C1 segment of cervical spinal cord (tissue), 14 donors: ENCODE measurements at places on chromosomes 7 and 10.

GRCh38 chr7:47621979-47622561 lies 40.2 kb upstream of the TNS3 start:
- DNase-seq, result no peak

DNA sequence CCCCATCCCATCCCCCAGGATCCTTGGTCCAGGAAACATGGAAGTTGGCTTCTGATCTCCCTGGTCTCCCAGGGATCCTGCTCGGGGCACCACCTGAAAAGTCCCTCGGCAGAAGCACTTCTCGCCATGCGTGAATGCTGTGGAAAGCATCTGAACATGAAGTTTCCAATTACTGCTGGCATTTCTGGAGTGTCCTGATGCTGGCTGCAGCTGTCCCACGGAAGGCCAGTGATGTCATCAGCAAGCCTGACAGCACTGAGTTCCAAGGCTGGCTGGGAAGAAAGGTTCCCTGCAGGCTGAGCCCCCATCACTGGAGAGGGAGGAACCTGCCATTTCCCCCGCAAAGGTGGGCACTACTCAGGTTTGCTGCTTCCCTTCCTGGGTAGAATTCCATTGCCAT lies 71.4 kb downstream of the KCNMA1 start:
- DNase-seq, result no peak

GRCh38 chr10:91043173-91043910 lies 122.5 kb upstream of the ANKRD1 start:
- DNase-seq, result no peak

DNA sequence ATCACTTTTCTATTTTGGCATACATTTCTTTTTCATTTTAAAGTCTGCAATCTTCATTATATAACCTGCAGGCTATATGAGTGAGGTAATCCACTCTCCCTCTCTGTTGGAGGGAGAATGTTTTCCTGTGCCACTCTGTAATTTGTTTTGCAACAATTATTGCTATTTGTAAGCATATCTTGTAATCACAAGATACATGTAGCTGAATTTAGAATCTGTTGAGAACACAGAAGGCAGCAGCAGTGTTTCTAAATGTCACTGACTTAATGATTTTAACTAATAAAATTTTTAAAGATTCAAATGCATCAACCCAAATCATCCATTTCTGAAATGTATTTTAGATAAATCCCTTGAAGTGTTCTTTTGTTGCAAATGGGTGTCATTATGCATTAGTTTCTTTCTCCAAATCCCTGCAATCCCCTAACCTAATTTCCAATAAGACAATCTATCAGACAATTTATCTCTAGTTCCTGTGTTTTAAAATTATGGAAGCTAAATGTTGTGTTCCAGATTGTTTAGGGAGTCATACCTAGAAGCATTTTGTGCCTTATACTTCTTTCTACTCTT lies 19.8 kb upstream of the UMAD1 start:
- DNase-seq, result no peak

GRCh38 chr7:72028267-72028666 lies 383.9 kb downstream of the CALN1 start:
- no peak for DNase-seq

GRCh38 chr10:47127188-47127785 lies 172.7 kb upstream of the GDF10 start:
- DNase-seq, result no peak

- DNase-seq, result no peak
Observed at GRCh38 chr7:150326657-150327268, 3.4 kb upstream of the ACTR3C start.

DNA sequence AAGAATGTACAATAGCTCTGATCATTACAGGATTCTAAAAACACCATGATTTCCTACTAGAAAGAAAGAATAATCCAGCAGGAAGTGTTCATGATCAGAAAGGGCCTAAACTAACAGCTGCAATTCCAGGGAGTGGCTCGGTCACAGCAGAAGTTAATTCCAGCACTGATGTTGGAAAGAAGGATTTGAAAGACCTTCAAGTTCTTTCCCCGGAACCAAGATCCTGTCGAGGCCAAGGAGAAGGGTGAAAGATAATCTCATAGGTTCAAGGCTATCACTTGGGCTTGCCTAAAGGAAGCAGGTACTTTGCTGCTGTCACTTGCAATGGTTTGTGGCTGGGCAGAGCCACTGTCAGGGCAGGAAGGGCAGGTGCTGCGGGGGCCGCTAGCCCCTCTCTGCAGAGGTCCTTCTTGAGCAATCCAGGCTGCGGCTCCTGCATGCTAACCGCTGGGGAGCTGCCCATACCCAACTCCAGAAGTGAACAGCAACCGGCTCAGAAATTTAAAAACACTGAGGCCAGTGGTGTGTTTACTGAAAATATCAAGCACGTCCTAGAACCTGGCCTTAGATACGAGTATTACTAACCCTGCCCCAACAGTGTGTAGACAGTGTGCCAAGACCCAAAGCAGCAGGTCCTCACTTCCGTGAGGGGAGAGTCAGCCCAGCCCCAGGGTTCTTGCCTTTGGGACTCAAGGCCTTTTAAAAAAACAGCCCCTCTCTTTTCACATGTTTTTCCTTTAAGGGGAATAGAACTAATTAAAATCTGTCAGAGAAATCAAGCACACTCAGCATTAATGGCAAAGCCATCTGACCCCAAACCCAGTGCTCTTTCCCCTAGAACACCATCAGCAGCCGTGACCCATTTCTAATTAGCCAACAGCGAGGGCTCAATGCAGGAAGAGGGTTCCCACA lies 76.8 kb downstream of the VIPR2 start:
- DNase-seq, result no peak

DNA sequence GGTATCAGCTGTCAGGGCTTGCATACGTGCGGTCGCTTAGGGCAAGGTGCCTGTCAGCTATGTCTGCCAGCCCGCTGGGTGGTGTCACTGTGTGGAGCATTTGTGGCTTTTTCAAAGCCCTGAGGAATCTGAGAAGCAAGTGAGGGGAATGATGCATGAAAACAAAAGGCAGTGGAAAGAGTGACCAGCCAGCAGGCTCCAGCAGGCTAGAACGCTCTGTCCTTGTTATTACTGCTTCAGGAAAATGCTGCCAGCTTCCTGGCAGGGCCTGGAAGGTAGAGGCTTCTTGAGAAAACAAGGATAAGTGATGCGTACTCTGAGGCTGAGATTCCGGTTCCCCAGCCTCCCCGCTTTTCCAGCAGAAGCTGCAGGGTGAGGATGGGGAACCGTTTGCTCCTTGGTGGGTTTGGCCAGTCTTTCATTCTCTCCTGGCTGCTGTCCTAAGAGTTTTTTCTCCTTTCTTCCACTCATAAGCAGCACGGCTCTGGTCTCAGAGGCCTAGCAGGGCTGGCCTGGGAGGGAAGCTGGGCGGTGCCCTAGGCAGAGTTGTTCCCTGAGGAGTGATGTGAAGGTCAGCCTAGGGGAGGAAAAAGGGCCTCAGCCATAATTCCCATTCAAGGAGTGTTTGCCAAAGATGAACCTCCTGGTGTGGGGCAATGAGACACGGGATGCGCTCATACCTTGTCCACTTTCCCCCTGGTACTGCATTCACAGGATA lies 42.8 kb upstream of the MKLN1 start:
- DNase-seq, result no peak

DNA sequence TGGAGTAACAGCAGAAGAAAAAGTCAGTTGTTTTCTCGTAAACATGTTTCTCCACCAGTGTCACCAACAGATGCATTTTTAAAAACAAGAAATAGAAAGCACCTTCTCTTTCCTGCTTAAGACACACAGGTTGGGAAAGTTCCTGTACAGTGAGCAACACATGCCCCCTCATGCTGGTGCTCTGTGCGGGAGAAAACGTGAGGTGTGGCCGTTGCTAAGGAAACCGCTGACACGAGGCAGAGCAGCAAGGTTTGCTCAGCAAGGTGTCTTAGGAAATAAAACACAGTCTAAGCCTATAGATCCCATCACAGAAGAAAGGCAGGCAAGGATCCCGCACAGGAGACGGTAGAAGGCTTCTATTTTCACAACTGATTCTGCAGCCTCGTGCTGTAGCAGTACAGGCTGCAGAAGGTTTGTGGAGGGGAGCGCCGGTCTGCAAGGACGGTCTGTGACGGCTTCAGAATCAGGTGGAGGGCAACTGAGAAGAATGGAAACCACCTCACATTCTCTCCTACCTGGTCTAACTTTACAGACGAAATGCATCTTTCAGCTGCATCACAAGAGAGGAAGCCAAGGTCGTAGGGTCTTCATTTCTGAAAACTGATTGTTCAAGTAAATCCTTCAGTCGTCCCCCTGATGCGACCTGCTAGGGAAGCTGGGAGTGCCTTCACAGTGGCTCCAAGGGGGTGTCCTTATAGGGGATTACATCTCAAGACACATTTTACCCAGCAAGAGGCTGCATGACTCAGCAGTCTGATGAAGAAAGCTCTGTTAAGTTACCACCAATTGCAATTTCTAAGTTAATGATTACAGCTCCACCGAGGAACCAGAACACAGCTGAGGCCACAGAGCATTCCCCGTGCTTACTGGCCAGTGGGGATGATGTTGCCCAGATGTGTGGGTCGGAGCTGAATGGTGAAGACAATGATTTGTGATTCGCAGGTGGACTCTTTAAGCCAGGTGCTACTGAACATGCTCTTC lies 150.7 kb upstream of the KLF14 start:
- DNase-seq, result no peak

DNA sequence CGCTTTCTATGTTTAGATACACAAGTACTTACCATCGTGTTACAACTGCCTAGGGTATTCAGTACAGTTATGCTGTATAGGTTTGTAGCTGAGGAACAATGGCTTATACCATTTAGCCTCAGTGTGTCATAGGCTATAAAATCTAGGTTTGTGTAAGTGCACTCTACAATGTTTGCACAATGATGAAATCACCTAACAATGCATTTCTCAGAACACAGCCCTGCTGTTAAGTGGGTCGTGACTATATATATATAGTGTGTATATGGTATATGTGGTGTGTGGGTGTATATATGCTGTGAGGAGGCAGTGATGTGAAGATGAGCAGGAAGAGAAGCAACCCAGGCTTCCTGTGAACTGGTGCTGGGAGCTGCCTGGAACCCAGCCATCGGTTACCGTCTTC lies 65.6 kb upstream of the MKI67 start:
- DNase-seq, result no peak

DNA sequence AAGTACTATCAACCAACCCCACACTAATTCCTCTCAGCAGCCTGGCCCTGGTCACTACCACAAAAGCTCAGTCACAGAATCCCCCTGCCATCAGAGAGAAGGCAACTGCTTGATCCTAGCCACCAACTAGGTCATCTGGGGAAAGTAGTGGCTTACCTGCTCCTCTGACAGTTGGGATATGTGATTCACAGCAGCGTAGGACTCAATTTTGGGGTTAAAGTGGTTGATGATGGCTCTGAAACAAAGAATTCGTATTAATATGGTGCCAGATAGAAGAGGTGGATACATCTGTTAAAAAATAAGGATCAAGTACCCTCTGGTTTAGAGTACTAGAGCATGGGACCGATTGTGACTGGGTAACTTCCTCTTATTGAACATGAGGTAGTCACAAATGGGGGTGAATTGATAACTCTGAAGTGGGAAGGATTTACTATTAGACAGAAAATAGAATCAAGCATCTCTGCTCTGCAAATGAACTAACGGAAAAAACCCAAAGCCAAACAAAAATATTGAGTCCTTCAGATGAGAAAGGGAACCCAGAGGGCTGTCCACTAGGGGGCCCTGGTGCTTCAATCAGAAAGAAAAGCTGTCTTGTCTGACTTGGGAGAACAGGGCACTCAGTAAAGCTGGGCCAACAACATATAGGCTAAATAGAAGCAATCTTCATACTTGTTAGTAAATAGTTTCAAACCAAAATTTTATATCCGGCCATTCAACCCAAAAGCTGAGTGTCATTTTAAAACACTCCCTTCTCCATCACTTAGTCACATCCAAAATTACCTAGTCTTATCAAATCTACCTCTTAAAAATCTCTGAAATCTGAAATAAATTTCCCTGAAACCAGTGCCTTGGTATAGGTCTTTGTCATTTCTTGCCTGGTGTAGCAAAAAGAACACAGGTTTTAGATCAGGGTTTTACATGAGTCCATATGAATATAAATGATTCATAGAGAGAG lies 45.9 kb upstream of the KCNIP2 start:
- DNase-seq, result peak; percentile 17

DNA sequence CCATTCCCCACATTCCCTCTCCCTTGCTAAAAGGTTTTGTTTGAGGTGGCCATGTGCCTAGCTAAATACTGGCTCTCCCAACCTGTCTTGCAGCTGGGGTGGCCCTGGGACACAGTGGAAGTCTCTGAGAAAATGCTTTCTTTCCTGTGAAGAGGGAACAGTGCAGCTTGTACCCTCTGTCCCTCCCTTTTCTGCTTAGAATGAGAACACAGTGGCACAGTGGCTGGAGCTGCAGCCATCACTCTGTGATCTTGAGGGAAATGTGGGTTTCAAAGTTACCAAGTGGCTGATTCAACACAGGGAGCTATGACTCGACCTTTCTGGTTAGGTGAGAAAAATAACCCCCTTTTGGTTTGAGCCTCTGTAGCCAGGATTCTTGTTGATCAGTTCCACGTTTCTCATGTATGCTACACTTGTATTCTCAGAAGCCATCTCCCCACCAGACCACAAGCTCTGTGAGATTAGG lies 62.7 kb upstream of the CARD11 start:
- DNase-seq, result no peak

DNA sequence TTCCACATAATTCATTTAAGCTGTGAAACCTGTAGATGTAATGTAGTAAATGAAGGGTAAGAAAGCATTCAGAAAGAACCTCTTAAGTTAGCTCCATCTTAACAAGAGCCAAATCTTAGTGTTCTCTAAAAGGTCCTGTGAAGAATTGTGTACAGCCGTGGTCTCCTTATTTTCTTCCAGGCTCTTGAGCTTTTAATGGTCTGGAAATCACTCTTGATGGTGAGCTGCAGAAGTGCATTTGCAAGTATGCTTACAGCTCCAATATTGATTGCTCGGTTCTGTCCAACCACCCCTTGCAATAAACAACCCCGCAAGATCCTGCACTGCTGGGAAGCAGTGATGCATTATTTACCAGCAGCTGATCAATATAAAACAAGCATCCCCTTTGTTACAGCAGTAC lies 690.8 kb upstream of the FZD8 start:
- DNase-seq, result no peak

DNA sequence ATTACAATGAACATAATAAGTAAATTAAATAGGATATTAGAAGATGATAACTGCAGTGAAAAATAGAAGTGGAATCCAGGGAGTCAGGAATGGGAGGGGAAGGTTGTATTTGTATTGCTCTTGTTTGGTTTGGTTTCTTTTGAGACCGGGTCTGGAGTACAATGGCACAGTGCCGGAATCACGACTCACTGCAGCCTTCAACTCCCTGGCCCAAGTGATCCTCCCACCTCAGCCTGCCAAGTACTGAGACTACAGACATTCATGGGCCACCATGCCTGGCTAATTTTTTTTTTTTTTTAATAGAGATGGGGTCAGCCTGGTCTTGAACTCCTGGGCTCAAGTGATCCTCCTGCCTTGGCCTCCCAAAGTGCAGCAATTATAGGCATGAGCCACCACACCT lies 59.9 kb upstream of the LRRC4 start:
- DNase-seq, result no peak

- DNase-seq, result no peak
Observed at GRCh38 chr7:143416565-143417149, 8.0 kb upstream of the EPHA1 start.

- DNase-seq, result no peak
Observed at GRCh38 chr10:76382381-76382851, 951.0 kb downstream of the LRMDA start.
